ENCODE measurements at places on chromosomes 4 and X.

GRCh38 chr4:112702892-112703291 is 65.9 kb downstream of the LARP7 start:
- DNase-seq, result no peak

DNA sequence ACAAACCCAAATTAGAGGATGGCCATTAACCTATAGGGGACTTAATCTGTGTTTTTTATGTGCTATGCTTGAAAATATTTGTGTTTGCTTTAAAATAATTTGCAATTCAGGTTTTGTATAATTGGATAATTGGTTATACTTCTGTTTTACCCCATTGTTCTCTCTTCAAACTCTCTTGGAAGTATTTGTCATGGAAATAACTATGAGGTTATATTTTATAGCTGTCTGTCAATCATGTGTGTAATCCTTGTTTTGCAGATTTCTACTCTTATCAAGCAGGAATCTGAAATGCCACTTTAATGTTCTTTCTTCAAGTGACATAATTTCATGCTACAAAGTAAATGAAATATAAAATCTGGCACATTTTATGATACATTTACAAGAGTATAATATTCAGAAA is 15.4 kb upstream of the NDUFC1 start:
- DNase-seq, result no peak

GRCh38 chr4:110165382-110166286 is 32.8 kb downstream of the ELOVL6 start:
- DNase-seq, result no peak

DNA sequence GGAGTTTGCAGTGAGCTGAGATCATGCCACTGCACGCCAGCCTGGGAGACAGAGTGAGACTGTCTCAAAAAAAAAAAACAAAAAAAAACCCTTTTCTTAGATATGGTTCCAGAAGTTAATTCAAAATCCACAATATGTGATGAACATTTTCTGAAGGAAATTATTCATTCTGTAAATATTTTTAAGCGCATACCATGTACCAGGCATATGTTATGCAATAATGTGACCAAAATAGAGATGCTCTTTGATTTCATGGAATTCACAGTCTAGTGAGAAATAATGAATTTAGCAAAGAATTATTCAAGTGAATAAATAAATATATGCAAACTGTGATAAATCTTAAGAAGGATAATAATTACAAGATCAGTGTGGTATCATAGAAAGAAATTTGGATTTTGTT is 174.7 kb downstream of the GC start:
- DNase-seq, result no peak

GRCh38 chr4:185203486-185204237 is at the start of gene CFAP97:
Gene CFAP97, minus strand, starts transcription at chr4:185204000. Its CDS starts 12,804 bp downstream, at chr4:185191196.
- peak; percentile 94 for DNase-seq

DNA sequence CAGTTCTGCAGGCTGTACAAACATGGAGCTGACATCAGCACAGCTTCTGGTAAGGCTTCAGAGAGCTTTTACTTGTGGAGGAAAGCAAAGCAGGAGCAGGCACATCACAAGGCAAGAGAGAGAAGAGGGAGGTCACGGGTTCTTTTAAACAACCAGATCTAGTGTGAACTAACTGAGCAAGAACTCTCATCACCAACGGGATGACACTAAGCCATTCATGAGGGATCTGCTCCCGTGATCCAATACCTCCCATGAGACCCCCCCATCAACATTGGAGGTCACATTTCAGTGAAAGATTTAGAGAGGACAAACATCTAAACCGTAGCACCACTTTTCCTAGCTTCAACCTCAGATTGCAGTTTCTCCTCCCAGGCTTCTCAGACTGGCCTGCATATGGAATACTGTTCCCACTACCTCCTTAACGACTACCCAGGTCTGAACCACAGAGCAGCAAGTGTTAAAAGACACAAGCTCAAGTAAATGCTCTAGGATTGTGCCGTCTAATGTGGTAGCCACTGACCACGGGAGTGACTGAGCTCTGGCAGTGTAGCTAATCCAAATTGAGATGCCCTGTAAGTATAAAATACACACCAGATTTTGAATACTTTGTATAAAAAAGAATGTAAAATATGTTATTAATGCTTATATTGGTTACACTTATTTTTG is 192.7 kb downstream of the PTTG2 start:
- DNase-seq, result no peak

GRCh38 chrX:22603060-22603459 is 330.3 kb downstream of the CBLL2 start:
- DNase-seq, result no peak

- peak; percentile 74 for DNase-seq
Measured at GRCh38 chr4:153222707-153223426, 18.6 kb downstream of the TRIM2 start.

GRCh38 chr4:54228056-54228527 is 1.0 kb upstream of the PDGFRA start:
- peak; percentile 89 for DNase-seq

GRCh38 chr4:17066972-17067371 is 168.5 kb upstream of the LDB2 start:
- no peak for DNase-seq

GRCh38 chrX:12263211-12263610 is 124.9 kb downstream of the FRMPD4 start:
- DNase-seq, result no peak

GRCh38 chrX:53223068-53223693 is 1.8 kb downstream of the KDM5C start:
- no peak for DNase-seq

GRCh38 chrX:32572644-32573043 is 638.7 kb downstream of the DMD start:
- DNase-seq, result no peak

DNA sequence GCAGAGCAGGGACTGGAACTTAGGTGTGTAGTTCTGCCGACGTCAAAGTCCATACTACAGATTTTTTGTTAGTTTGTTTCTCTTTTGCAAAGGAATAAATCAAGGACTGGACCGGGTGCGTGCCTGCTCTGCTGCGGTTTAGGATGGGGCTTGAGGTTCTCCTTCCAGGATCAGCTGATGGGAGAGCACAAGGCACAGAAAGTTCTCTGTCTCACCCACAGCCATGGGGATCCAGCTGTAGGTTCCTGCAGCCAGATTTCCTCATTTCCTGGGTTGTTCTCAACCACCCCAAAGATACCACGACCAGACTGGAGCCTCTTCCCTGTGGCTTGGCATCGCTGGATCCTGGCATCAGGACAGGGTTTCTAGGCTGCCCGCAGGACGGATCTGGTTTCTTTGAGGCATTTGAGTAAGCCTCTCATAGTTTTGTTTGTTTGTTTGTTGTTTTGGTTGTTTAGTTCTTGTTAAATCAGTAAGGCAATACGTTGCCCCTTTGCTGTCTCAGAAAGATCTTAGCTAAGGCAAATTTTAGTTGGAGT is 789 bp upstream of the SRPX start:
- DNase-seq, result no peak

GRCh38 chr4:114691865-114692264 is 93.3 kb downstream of the UGT8 start:
- no peak for DNase-seq

DNA sequence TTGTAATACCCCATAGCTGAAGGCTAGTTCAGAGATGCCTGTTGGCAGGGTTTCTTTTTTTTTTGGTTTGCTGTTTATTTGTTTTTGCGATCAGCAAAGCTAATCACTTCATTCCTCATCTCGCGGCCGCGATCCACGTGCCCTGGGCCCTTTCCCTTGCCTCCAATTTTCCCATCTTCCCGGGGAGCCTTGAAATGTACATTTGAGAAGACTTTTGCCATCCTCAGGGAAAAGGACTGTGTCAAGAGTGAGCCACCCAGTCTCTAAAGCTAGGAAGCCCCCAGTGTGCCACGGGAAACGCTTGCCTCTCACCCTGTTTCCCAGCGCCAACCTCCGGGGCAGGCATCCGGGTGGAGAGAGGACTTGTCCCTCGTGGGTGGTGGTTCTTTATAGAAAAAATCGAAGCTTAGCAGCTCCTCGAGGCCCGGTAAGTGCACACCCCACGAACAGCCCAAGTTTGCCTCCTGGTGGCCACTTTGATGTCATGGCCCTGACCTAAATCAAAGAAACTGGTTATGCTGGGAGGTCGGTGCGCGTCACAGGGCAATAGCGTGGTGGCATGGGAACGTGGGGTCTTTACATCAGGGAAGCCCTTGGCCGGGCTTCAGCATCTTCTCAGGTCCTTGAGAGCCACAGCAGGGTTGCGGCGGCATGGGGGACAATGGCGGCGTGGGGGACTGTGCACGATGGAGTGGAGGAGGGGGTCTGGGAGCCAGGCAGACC is 42.0 kb downstream of the MAP7D3 start:
- peak; percentile 77 for DNase-seq

DNA sequence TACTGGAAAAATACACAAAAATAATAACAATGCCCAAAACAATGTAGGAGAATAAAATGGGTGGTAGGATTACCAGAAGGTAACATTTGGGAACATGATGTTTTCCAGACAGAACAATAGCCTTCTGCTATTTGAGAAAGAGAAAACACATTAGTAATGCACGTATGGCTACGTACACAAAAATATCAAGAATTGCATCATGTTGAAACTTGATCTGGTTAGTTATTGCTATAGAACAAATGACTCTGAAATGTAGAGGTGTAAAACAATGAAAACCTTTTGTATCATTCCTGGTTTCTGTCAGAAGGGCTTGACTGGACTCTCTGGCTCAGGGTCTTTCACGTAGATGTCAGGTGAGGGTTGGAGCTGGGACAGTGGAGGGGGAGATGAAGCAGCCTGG is 1040.0 kb downstream of the FAT4 start:
- DNase-seq, result no peak

DNA sequence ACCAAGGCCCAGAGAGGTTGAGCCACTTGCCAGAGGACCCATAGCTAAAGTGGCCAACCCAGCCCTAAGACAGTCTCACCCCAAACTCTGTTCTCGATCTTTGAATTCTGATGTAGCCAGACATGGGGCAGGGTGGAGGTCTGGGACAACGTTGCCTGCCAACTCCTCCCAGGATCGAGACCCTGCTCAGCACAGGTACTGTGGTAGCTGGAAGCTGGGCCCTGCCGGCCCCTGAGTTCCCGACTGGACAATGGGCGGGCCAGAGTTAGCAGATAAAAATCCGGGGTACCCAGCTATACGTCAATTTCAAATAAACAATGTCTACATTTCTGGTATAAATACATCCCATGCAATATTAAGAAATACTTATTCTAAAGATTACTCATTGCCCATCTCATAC is 35.3 kb downstream of the ADRA2C start:
- DNase-seq, result no peak

- DNase-seq, result no peak
Measured at GRCh38 chr4:52376132-52376704, 282.9 kb downstream of the USP46 start.

DNA sequence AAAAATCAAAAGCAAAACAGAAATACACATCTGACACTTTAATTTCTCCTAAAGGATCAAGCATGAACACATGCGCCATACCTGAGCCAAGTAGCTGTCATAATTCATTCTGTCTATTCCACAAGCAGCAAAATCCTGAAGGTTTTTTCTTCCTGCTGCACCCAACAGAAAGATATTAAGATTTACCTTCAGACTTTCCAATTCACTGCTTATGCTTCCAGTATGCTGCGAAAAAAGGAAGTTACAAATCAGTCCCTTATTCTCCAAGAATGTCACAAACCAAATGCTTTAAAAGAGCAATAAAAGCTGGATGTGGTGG is 29.2 kb upstream of the FGFBP2 start:
- no peak for DNase-seq

DNA sequence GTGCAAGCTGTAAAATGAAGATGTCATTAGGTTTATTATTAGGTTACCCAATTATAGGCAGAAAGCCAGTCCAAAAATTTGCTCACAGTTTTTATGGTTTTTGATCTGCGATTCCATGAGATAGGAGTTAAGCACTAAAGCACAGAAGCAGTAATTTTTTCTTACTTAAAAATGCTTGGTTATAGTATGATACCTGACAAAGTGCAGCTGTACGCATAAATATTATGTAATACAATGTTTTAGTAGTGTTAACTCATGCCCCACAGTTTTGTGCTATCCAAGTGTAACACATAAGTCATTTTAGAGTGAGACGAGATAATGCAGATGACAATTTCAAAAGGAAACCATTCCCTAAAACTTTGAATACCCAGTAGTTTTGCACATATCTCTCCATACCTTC is 357.8 kb downstream of the TMA16 start:
- DNase-seq, result no peak

DNA sequence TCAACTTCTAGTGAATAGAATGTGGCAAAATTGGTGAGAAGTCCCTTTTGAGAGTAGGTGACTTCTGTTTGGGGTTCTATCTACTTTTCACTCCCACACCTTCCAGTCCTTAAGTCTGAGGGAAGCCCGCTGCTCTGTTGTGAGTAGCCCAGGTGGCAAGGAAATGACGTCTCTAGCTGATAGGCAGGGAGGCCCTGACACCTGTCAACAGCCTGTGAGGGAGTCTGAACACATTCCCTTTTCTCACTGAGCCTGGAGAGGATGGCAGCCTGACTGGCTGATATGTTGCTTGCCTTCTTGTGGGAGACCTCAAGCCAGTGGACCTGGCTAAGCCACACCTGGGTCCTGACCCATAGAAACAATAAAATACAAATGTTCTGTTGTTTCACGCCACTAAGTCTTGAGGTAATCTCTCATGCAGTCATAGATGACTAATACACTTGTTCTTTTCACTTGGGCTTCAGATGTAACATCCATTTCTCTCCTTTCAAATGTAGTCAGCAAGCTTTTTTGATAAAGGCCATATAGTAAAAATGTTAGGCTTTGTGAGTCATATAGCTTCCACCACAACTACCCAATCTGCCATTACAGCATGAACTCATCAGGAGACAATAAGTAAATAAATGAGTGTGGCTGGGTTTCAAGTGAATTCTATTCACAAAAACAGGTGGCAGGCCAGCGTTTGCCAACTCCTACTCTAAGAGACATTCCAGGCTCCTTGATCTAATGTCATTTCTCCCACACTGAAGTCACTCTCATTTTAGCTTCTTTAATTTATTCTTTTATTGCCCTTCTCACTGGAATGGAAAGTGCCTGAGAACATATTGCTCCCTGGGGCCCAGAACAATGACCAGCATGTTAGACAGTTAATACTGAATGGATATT is 265.1 kb upstream of the MAD2L1 start:
- DNase-seq, result no peak

- no peak for DNase-seq
Measured at GRCh38 chr4:184022679-184023383, 117.7 kb downstream of the STOX2 start.

GRCh38 chr4:23614284-23614892 is 275.5 kb downstream of the PPARGC1A start:
- DNase-seq, result no peak

DNA sequence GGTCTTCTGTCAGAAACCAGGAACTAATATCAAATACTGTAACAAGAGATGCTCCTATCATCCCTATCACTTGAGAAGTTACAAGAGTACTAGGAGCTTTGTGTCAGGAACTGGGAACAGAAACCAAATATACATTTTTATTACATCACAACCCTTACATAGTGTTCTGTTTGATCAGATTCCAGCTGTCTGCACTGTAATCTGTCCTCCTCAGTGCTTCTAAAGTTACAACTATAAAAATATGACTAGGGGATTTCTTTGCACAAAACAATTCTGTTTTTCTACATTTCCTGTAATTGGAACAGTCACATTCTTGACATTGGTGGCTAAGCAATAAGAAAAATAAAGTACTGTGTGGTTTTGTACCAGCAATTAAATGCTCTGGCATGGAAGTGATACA is 686.0 kb downstream of the PDHA2 start:
- DNase-seq, result no peak

Measured in sciatic nerve (tissue), 2 donors.